NCI-H774 (cell line): ENCODE measurements at places on chromosomes 1 and 21.

GRCh38 chr1:183842795-183843144 lies 37.9 kb downstream of the RGL1 start:
- no peak for DNase-seq

GRCh38 chr21:40964691-40965090 lies 117.7 kb upstream of the DSCAM start:
- no peak for DNase-seq

- peak; percentile 89 for DNase-seq
Observed at GRCh38 chr1:227766015-227766634, 30.9 kb downstream of the SNAP47 start.

GRCh38 chr1:93463960-93464359 lies 16.0 kb downstream of the FNBP1L start:
- no peak for DNase-seq

DNA sequence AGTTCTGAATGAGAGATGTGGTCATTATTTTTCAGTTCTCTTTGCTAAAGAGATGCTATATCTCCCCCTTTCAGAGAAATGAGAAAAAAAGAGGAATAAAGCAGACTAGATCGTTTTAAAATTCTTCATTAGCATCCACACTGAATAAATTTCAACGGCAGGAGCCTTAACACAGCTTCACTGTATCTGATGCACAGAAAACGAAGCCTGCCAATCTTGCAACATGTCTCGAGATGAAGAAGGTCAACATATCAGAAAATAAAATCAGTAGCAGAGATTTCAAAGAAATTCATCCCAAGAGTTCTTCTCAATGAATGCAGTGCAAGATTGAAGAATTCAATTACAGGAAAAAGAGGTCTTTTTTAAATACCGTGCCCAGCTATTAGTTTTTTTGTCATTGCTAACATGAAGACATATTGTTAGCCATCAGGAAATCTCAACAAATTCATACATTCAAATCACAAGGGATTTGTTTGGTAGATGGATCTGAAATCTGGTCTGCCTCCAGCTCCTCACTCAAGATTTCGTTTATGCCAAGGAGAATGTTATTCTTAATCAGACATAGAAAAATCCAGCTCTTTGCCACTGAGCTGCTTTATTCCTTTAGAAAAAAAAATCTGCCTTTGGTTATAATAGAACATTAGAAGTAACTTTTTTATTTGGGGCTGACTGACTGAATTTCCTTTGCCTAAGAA lies 76.4 kb upstream of the DAB1 start:
- DNase-seq, result no peak

DNA sequence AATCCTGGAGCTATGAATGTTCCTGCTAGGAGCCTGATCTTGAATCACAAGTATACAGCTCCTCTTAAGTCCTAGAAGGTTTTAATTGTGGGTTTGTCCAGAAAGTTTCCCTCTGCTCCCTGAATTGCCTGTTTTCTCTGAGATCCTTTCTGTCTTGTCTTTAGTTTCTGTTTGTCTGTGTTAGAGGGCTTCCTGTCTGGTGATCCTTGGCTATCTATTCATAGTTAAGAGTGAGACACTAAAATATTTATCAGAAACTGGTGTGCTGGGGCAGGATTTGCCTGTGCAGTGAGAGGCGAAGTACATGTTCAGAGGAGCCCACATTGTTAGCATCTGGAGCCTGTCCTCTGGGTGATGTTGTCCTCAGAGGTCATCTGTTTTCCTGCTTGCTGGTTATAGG lies 45.4 kb downstream of the ETS2 start:
- DNase-seq, result no peak

- DNase-seq, result no peak
Observed at GRCh38 chr1:237384213-237384612, 342.2 kb downstream of the RYR2 start.

GRCh38 chr1:225253173-225253572 lies 174.7 kb downstream of the LBR start:
- DNase-seq, result no peak

GRCh38 chr1:9200441-9200840 lies 34.1 kb upstream of the H6PD start:
- no peak for DNase-seq

GRCh38 chr1:49026230-49026811 lies 249.6 kb upstream of the BEND5 start:
- no peak for DNase-seq

GRCh38 chr1:154115180-154115579 lies 39.7 kb downstream of the NUP210L start:
- peak; percentile 56 for DNase-seq

GRCh38 chr1:119004129-119004527 lies 16.0 kb upstream of the TBX15 start:
- no peak for DNase-seq

- DNase-seq, result no peak
Observed at GRCh38 chr1:77544845-77545244, 137.6 kb downstream of the ZZZ3 start.

GRCh38 chr1:30449428-30450147 lies 273.8 kb downstream of the MATN1 start:
- DNase-seq, result no peak

DNA sequence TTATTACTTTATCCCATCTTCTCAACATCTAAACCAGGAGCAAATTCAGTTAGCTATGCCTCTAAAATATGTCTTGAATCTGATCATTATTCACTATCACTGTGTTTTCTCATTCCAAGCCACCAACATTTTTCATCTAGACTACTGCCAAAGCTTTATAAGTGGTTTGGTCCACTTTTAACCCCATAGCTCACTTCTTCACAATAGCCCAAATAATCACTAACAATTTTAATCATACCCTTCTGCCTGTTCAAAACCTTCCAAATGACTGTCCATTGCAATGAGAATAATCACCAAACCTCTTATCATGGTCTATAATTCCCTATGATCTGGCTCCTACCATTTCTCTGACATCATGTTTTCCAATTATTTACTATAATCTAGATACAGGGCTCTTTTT lies 149.8 kb upstream of the ZNHIT6 start:
- no peak for DNase-seq

DNA sequence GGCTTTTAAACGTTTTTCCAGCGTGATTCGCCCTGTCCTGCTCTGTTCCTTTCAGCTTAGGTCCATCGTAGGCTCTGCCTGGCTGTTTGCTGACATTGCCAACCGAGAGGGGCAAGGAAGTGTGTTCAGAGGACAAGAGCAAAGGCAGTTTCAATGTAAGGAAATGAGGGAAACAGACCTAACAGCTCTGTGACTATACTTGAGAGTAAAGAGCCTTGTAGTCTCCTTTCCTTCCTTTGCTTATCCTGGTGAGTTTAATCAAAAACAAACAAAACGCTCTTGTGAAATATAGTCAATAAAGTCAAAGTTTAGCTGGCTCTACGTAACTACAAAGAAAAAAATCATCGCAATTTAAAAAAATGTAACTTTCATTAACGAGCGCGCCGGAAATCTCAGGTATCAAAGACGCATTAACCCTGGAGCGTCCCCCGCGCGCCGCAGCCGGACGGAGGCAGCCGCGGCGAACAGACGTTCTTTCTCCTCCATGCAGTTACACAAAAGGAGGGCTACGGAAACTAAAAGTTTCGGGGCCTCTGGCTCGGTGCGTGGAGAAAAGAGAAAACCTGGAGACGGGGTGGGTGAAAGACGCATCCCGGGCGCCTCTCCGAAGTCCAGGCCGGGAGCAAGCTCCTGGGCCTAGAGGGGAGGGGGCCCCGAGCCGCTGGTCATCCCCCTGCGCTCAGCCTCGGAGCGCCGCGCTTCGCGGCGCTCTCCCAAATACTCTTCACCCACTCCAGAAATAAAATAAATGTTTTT lies 617 bp upstream of the ADGRL2 start:
- DNase-seq, result no peak

GRCh38 chr1:4673494-4673893 lies 19.1 kb downstream of the AJAP1 start:
- DNase-seq, result no peak

DNA sequence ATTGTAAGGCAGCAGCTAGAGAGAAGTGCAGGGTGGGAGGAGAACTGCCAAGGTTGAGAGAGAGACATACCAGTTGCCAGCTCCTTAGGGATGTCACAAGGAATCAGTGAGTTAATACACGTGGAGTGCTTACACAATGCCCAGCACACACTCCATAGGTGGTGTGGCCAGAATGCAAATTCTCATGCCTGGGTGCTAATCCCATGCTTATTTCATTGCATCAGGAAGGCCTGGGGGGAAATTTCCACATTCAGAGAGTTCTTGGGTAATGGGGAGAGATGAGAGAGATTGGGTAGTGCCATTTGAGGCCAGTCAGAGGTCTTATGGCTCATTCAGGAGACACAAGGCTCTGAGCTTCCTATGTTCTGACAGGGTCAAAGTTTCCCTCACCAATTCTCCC lies 38.7 kb downstream of the GJA5 start:
- DNase-seq, result no peak

DNA sequence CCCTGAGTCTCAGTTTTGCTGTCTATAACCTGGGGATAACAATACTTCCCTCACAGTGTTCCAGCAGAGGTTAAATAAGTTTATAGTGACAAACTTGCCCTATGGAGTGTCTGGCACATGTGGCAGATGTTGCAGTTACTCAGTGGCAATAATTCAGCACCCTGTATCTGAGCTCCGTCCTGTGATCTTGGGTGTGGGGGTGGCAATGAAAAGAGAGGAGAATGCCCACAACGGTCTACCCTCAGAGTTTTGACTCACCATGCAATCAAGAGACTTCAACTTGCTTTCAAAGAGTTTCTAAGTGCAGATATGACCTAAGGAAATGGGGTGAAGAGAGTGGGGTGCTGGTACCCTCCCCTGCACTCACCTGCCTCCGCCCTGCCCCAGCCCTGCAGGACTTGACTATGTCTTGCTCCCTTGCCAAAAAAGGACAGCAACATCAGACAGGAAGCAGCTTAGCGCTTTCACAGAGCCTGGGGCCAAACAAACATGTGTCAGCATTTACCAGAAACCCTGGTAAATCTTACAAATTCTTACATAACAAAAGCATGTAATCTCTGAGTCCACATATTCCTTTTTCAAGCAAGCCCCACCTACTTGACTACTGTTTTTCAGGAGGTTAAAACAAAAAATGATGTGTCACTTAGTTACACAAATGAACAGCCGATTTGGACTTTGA lies 185.1 kb upstream of the CAMK1G start:
- DNase-seq, result no peak

GRCh38 chr1:159005161-159005560 lies 4.5 kb upstream of the IFI16 start:
- no peak for DNase-seq

DNA sequence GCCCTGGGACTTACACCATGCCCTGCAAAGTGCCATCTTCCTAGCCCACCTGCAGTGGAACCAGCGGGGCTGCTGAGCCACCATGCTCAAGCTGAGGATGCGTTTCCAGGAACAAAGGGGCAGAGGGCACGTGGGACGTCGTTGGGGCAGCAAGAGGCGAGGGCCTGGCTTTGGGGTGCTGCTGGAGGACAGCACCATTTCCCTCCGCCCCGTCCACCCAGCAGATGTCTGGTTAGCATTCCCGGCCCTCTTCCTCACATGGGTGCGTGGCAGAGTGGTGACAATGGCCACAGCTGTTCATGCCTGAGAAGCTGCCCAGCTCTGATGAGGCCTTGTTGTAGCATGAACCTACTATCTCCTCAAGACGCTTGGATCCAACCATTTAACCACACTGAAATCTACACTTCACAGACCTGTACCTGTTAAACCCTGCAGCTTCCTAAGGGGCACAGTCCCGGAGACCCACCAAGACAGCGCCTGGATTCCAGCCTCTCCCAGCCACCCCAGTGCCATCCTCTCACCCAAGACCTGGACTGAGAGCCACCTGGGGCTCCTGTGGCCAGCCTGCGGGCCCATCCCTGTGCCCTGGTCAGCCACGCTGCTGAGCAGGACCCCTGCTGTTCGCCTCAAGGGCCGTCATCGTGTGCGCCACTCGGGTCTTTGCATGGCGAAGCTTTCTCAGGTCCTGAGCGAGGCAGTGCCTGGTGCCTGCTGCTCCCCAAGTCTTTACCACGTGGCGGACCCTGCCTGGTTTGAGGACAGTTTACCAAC lies 33.2 kb downstream of the SLC45A1 start:
- no peak for DNase-seq

DNA sequence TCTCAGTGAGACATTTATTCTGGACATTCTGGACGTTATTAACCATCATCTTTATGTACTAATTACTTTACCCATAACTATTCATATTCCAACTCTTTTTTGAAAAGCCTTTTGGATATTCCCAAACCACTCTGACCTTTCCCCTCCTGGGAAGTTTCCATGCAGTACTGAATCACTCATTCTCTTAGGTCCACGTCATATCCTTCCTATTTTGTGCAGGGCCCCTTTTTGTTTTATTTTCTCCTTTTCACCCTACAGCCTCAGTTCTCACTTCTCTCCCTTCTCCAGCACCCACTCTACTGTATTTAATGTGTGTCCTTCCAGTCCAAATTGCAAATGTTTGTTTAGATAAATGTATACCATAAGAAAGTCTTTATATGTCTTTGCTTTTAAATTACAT lies 16.4 kb upstream of the ATP1A1 start:
- no peak for DNase-seq

DNA sequence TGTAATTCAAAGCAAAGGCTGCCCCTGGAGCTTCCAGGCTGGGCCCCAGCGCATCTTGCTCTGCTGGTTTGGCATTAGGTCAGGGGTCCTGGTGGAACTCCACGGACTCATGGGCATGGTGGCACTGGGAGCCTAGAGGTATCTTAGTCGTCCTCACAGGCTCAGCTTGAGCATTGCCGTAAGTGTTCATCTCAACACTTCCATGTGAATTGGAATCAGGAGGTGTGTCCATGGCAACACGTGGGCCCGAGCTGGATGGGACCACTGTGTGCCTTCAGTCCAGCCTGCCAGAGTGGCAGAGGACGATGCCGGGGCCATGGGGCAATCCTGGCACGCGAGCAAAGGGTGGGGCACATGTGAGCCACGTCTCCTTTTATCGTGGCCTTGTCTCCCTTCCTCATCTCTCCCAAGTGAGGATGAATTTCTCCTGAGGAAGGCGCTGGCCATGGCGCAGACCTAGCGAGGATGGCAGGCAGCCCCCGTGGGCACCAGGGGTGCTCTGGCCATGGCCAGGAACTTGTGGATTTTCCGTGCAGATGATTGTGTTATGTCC lies 47.0 kb downstream of the AGPAT3 start:
- no peak for DNase-seq

GRCh38 chr1:90989302-90989701 lies 32.5 kb downstream of the ZNF644 start:
- DNase-seq, result no peak

- DNase-seq, result peak; percentile 47
Observed at GRCh38 chr1:188170411-188170810, 1341.7 kb downstream of the PLA2G4A start.
